ENCODE measurements at places on chromosomes 16 and 17.

DNA sequence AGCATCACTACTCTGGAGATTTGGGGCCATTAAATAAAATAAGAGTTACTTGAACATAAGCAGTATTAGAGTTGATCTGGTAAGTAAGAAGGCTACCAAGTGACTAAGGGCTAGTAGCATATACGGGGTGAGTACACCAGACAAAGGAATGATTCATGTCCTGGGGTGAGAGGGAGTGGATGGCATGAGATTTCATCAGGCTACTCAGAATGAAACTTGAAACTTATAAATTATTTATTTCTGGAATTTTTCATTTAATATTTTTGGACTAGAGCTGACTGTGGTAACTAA, 2.3 kb downstream of the SLFN5 start:
- no peak for DNase-seq

DNA sequence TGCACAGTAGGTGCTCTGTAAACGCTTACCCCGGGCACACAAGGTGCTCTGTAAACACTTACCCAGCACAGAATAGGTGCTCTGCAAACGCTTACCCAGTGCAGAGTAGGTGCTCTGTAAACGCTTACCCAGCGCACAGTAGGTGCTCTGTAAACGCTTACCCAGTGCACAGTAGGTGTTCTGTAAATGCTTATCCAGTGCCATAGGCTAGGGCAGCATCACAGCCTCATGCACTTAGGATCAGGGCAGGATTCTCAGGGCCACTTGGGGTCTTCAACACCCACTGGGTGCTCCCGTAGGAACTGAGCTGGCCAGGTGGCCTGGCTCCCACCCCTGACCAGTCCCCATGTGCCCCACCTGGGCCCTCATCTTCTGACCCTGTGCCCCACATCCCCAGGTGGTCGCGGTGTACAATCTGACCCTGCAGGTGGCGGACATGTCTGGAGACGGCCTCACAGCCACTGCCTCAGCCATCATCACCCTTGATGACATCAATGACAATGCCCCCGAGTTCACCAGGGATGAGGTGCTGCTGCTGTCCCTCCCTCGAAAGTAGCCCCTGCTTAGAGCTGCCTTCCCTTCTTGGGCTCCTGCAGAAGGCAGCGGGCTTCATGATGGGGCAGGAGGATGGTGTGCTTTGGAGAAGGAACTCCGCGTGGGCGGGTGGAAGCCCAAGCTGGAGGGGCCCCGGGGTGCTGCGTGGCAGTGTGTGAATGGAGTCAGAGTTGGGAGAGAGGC, 13.1 kb downstream of the SLC22A31 start:
- DNase-seq = no peak

DNA sequence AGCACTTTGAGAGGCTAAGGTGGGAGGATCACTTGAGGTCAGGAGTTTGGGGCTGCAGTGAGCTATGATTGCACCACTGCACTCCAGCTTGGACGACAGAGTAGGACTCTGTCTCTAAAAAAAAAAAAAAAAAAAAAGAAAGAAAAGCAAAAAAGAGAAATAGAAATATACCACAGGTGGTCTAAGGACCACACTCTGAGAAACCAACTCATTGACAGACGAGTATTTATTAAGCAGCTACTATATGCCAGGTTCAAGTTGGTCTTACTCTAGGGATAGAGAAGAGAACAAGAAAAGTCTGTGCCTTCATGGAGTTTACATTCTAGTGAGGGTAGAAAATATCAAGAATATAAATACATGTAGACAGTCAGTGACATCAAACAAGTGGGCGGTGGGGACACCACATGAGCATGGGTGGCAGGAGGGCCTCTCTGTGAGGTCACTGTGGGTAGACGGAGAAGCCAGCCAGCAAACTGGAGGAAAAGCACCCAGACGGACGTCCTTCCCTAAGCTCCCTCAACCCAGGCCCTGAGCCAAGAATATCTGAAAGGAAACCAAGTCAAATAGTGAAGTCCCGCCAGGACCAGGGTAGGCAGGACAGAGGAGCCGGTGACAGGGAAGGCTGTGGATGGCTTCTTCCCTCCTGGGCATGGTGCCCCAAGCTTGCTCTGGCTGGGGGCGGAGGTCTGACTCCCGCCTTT, 4.7 kb downstream of the CDIPT start:
- no peak for DNase-seq

DNA sequence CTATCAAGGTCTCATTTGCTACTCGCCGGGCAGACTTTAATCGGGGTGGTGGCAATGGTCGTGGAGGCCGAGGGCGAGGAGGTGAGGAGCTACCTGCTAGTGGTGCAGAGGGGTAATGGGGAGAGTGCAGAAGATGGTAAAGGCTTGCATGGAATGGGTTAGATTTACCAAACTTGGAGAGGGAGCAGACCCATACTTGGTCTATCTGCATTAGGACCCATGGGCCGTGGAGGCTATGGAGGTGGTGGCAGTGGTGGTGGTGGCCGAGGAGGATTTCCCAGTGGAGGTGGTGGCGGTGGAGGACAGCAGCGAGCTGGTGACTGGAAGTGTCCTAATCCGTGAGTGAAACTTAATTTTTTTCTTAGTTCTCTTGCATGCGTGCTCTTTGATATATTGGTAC, 10.1 kb downstream of the FUS start:
- DNase-seq = no peak

GRCh38 chr16:15834502-15834901, 22.3 kb downstream of the MYH11 start:
- DNase-seq = no peak

DNA sequence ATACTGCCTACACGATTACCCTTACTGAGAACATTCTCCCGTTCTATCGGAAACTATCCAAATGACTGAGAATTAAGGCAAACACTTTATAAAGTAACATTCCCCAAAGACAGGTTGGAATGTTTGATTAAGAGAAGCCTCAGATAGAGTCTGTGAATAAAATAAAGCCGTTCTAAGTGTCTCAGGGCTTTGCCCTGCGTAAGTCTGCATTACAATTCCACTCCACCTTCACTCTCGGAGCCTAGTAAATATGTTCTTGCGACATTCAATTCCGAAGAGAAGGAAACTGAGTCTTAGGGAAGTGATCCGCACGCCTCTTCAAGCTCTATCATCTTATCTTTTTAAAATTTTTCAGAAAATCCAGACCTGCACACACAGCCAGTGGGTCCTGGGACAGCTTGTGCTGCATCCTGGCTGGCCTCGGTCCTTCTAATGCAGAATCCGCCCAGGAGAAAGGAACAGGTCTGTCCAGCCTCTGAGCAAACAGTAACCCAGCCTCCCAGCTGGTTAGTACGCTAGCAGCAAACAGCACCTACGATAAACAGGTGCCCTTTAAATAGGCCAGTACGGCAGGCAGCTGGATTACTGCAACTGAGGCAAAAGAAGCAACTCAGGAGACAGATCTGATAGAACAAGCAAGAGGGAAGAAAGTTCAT, 254.1 kb upstream of the IRX3 start:
- no peak for DNase-seq

DNA sequence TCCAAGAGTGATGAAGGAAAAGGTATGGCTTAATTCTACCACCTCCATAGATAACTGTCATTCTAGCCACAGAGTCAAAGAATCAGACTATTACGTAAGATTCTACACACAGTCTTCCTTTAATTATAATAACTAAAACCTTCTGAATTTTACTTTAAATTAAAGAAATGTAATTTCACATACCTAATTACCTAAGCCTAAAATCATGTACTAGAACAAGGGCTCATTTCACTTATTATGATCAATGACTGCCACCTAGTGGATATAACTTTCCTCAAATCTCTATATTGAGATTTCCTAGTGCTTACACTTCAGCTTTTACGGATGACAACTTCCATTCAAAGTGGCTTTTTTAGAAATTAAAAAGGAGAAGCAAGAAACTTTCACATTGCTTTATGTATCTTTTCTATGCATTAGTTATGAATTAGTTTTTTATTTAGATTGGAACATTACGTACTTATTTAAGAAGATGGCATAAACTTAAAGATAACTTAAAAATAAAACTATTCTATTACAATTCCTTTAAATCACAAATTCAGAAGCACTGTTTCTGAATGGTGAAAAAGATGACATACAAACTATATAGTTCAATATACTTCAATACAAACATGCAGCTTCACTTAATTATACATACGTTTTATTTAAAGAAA, 18.2 kb upstream of the ABCA10 start:
- DNase-seq = no peak

- DNase-seq = no peak
Measured at GRCh38 chr16:13193721-13194120, 292.3 kb downstream of the SHISA9 start.

DNA sequence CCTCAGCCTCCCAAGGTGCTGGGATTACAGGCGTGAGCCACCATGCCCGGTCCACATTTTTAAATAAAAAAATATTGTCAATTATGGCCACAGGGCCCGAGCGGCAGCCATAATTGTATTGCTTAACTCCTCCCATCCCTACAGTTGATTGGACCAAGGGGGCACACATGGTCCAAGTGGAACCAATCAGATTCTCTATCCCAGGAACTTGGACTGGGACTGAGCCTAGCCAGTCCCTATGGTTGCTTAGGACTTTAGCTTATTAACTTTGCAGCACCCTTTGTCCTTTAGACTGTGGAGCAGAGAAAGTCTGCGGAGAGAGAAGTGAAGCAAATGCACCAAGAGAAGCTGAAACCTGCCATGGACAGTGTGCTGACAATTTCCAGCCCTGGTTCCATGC, 5.5 kb upstream of the RDM1 start:
- no peak for DNase-seq

GRCh38 chr17:80836971-80837481, 154.6 kb upstream of the CHMP6 start:
- DNase-seq = no peak

GRCh38 chr16:30552956-30553355, 5.2 kb downstream of the ZNF764 start:
- DNase-seq = no peak

DNA sequence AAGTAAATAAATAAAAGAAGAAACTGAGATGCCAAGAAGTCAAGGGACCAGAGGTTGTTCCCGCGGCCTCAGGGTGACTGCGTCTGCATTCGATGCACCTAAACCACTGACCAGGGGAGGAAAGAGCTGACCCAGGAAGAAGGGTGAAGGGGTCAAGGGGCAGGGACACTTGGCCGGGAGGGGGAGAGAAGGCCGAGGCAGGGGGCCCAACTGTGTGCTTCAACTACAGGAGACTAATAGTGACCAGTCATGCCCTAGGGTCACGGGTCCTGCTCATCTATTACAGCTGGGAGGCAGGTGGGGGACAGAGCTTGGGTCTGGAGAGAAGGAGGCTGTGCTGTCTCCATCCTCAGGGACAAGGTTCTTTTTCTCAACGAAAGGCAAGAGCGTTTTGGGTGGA, 44.8 kb downstream of the TIMM22 start:
- no peak for DNase-seq

GRCh38 chr17:14295676-14296075, 5.2 kb upstream of the HS3ST3B1 start:
- no peak for DNase-seq

DNA sequence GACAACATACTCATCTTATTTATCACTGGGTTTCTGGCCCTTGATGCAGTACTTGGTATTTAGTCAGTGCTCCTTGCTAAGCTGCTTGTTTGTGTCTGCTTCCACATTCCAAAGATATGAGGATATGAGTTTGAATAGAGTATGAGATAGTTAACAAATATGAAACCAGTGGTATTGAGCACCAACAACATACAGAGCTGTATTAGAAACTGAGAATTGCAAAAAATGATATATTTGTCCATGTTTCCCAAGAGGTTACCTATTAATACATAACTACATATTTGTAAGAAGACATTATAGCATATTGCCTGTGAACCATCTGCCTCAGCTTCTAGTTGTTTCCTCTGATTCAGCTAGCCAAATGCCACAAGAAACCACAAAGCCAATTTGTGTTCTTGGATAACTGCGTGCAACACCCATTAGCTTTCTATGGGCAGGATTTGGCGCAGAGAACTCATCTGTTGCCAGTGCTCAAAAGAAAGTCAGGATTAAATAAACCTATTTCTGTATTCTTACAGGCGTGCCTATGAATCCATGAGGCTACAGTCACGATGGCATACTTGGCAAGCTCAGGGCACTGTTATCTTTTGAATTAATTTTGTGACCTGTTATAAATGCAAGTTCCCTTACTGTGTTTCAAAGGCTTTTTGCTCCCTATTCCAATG, 194.4 kb downstream of the MAP2K6 start:
- DNase-seq = no peak

DNA sequence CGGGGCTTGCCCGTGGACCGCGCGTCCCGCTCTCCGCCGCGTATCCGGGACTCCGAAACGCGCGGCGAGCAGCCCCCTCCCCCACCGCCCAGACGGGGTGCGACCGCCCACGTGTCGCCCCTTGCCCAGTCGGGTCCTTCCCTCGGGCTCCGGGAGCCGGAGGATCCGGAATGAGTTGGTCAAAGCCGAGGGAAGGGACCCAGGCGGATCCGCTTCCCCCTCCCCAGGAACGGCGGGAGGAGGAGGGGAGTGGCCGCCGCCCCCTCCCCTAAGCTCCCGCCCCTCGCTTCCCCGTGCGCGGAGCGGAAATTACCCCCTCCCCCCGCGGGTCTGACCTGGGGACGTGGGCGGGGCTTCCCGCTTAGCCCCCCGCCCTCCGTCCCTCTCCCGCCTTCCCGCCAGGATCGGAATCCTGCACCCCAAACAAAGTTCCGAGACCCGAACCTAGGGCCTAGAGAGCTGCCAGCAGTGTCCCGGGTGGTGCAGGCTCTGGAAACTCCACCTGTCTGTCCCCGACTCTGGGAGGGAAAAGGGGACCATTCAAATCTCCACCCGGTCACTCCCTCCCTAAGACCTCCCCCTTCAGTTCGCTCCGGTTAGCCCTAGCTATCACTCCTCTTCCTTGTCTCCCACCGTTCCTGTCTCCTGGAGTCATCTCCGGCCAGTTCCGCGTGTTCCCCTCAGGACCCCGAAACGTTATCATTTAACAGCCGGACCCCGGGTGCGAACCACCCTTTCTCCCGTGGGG, 1.0 kb upstream of the IGF2BP1 start:
- no peak for DNase-seq

GRCh38 chr16:85825326-85825725, 25.8 kb downstream of the COX4I1 start:
- DNase-seq = no peak
